ENCODE measurements at places on chromosomes 13 and 19.

DNA sequence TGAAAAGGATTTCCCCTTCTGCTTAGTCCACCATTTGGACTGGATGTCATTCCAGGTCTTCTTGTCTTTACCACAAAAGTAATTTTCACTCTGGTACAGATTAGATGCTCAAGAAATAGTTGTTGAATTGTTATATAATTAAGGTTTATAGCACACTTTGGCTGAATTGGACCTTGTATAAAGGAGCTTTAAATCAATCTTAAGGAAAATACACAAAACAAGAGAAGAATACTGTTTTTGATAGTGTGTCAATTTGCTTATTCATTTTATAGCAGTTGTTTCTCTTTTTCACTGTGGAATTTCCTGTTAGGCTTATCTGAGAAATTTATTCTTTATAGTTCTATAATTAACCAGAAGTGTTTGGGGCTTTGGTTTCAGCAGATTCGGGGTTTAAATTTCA, 62.7 kb upstream of the TDRD3 start:
- no peak for DNase-seq

DNA sequence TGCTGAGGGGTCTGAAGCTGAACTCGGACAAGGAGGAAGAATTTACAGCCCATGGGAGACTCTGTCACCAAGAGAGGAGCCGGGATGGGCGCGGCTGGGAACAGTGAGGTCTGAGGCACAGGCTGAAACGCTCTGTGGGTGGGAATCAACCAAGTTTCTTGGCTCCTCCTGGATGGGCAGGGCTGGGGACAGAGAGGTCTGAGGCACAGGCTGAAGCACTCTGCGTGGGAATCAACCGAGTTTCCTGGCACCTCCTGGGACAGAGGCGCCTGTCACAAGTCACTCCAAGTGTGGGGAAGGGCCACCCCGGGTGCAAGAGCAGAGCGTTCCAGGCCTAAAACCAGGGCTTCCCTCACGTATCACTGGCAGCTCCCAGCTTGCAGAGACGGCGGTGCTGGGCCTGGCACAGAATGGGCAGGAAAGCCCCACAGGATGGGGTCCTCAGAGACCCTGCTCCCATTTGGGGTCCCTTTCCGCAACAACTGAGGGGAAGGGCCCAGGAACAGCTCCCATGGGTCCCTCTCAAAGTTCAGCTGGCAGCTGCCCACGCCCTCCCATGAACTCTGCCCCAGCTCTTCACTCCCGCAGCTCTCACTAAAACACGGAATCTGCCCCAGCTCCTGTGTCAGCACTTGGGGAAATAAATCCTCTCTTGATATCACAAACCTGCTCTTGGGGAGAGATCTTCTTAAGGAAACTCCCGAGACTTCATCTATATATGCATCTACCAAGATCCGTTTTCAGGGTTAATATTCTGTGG, 18.5 kb downstream of the AP3D1 start:
- no peak for DNase-seq

- no peak for DNase-seq
Measured at GRCh38 chr13:62337109-62337880, 921.6 kb upstream of the PCDH20 start.

- DNase-seq: no peak
Measured at GRCh38 chr13:80214521-80214991, 126.4 kb downstream of the SPRY2 start.

- no peak for DNase-seq
Measured at GRCh38 chr19:16569609-16570320, 2.5 kb downstream of the SLC35E1 start.

- DNase-seq: no peak
Measured at GRCh38 chr19:6213266-6213595, 66.5 kb downstream of the MLLT1 start.

- no peak for DNase-seq
Measured at GRCh38 chr19:38039966-38040365, 133.0 kb downstream of the SIPA1L3 start.

GRCh38 chr19:3135961-3136683, at the start of gene GNA15:
TSS of gene GNA15 (plus strand) at chr19:3136033. CDS start at chr19:3136451, 418 bp downstream.
- no peak for DNase-seq

DNA sequence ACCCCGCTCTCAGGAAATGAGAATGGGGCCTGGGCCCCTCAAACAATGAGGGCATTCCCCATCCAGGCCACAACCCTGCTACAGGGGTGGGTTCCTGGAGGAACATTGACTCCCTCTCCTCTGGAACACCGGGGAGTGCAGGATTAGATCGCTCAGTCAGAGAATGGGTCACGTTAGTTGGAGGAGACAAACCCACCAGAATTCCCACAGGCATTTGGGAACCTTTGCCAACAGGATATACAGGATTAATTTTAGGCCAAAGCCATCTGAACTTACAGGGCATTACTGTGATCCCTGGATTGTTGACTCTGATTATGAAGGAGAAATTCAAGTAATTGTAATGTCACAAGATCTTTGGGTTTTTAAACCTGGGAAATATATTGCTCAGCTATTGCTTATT, 2.6 kb downstream of the ERVK3-1 start:
- DNase-seq: no peak

DNA sequence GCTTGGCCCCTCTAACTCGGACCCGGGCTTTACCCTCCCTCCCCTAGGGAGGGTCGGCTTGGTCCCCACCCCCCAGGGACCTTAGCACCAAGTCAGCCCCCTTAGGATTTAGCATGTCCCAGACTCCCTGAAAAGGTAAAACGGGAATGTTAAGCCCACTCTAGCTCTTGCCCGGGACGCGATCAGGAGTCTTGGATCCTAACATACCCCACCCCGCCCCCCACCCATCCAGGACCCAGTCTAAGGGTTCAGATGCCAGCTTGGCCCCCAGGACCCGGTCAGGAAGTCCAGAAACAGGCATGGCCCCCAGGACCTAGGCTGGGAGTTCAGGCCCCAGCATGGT, 437 bp downstream of the EPOR start:
- no peak for DNase-seq

GRCh38 chr19:48424694-48425219, 21.0 kb upstream of the GRWD1 start:
- DNase-seq: no peak

DNA sequence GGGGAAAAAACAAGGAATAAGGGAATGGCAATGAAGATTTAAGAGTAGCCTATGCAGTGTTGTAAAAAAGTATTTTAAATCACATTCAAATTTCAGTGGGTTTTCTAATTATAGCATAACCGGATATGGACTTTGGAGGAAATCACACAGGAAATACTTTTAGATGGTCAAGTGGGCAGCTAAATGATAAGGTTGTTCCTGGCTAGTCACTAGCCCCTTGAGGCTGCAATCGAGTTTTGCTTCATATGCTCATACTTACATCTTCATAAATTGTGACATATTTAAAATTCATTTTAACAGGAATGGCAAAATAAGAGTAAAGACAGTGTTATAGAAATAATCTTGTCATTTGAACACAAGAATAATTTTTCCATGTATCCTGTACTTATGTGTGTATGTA, 88.9 kb downstream of the WDFY2 start:
- DNase-seq: no peak

DNA sequence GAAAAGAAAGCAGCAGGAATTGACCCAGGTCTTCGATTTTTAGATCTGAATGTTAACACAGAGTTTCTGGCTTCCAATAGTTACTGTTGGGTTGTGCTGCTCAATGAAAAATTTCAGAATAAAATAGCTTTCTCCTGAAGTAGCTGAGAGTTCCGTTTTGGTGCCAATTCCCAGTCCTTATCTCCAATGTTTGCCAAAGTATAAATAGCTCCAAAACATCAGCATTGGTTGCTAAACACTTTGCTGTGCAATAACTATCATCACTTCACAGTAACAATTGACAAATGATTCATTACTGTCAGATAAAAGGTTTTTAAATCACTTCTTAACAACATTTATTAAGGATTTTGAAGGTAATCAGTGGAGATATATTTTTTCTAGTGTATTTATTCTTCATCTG, 446.0 kb downstream of the PCDH20 start:
- no peak for DNase-seq

- DNase-seq: no peak
Measured at GRCh38 chr13:27607125-27607524, 13.2 kb downstream of the LNX2 start.

DNA sequence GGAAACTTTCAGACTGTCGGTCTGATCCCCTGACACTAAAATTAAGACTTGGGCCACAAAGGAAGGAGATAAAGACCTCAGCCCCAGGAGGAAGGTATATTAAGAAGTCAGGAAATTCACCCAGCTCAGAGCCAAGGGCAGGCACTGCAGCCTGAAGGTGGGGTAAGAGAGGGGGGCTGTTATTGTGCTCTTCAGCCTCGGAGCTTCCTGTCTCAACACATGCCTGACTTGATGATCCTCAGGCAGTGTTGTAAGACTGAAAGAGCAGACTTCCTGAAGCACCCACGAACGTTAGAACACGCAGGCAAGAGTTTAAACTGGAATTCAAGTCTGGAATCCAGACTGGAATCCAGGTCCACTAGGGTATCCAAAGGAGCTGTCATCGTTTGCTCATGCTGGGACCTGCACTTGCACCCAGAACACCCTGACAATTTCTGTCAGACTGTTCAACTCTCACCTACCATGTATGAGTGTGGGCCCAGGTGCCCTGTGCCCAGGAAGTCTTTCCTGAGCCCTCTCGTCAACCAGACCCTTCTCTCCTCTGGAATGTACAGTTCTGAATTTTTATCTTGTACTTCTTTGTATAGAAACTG, 10.7 kb upstream of the FLT1 start:
- no peak for DNase-seq
